ENCODE measurements at places on chromosomes 7 and 10.

- no peak for DNase-seq
Observed at GRCh38 chr10:132478341-132479023, 59.1 kb upstream of the INPP5A start.

DNA sequence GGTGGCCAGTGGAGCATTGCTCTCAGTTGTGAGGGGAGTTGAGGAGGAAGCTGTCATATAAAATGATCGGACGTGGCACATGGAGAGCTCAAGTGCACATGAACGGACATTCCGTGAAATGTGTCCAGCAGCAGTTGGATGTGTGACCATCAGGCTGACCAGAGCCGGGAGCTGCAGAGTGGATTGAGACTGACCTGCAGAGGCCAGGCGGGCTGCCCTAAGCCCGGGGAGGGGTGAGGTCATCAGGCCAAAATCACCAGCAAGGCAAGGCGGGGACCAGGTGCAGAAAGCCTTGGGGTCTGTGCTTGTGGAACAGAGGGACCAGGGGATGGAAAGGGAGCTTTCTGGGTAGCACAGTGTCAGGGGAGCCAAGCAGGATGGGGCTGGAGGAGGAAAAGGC lies 279.5 kb downstream of the CELF2 start:
- no peak for DNase-seq

GRCh38 chr10:72308320-72308987 lies 34.7 kb downstream of the DDIT4 start:
- DNase-seq = peak; percentile 67

- no peak for DNase-seq
Observed at GRCh38 chr10:98396096-98397063, 18.6 kb downstream of the PYROXD2 start.

- DNase-seq = no peak
Observed at GRCh38 chr10:32922170-32922569, 35.9 kb downstream of the ITGB1 start.

DNA sequence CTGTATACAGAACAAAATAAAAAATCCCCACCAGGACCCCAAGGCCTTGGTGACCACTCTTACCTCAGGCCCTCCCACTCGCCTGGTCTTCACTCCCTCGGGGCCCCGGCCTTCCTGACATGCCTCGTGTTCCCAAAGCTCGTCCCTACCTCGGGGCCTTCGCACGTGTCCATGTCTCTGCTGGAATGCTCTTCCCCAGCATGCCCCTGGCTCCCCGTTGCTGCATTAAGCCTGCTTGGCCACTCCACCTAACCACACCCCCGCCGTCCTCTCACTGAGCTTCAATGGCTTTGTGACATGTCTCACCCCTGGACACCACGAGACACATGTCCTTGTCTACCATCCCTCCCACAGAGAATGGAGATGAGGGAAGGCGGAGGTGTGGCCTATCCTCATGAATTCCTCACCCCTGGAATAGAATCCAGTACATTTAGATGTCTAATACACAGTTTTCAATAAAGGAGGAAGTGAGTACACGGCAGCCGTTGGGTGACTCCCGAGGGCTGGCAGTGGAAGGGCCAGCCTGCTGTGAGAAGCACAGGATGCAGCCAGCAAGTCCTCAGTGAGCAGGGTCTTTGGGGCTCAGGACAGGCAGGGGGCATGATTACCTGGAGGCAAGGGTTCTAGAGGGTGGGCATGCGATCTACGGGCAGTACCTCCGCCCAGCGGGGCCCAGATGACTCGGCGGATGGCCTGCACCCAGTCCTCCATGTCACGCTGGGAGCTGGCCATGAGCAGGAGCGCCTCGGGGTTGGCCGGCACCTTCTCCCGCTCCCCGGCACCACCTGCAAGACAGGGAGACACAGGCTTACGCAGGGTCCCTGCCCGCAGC lies 125.7 kb downstream of the ARHGAP22 start:
- DNase-seq = no peak

- DNase-seq = no peak
Observed at GRCh38 chr7:77657427-77658224, 38.6 kb upstream of the RSBN1L start.

GRCh38 chr10:62335326-62335725 lies 38.8 kb upstream of the ZNF365 start:
- no peak for DNase-seq

GRCh38 chr10:11608159-11609013 lies 3.1 kb downstream of the USP6NL start:
- no peak for DNase-seq

DNA sequence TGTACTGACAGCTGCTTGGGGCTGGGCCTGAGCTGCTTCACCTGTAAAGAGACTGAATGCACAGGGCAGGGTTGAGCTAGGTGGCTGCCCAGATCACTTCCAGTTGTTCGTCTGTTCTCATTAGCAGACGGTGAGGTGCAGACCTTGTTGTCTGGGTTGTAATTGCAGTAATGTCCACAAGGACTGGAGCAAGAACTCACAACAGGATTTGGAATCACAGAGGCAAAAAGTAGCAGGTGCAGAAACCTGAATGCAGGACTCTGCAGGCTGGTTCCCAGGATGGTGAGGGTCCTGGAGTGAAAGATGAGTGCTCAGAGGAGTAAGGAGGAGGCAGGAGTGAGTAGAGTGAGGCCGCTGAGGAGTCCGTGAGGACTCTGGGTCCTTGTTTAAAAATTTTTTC lies 9.2 kb downstream of the ZSCAN25 start:
- no peak for DNase-seq

GRCh38 chr10:121500701-121501332 lies 97.4 kb downstream of the FGFR2 start:
- no peak for DNase-seq

- DNase-seq = no peak
Observed at GRCh38 chr10:120432209-120432608, 24.8 kb upstream of the PLPP4 start.

DNA sequence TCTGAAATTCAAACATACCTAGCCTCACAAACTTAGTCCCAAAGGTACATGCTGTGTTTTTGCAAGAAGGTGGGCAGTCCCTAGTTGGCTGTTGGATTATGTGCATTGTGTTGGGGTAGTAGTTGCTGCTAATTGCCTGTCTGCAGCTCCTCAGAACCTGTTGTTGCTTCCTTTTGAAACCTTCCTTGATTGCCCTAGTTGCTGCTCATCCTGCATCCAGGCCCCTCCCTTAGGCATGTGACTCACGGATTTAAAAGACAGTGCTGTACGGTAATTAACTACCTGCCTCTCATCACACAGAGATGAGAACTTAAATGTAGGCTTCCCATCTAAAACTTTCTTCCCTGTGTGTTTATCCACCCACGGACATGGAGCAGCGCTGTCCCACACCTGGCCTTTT lies 67.7 kb downstream of the BMPR1A start:
- no peak for DNase-seq

- DNase-seq = no peak
Observed at GRCh38 chr10:119248681-119249080, 41.3 kb downstream of the GRK5 start.
